ENCODE measurements at places on chromosomes 7 and 10.
A peak's percentile ranks its signal among the peaks of the same experiment; 100 is the strongest.

- no peak for DNase-seq
Measured at GRCh38 chr10:90784771-90785170, 73.1 kb downstream of the HTR7 start.

DNA sequence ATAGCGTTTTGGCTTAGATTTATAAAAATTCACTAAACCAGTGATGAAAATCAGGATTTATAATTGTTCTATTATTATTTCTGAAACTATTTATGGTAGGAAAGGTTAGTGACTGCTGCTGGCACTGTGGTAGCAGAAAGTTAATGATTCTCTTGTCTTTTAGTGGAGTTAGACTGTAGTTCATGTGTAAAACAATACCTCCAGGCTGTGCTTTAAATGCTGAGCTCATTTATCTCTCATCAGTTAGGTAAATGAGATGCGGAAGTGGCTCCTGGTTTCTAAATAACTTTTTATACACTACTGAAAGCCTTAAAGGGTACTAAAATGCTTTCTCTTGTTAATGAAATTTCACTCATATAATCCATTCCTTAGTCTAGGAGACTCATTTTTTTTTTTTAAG is 326.8 kb upstream of the POT1 start:
- DNase-seq: no peak

DNA sequence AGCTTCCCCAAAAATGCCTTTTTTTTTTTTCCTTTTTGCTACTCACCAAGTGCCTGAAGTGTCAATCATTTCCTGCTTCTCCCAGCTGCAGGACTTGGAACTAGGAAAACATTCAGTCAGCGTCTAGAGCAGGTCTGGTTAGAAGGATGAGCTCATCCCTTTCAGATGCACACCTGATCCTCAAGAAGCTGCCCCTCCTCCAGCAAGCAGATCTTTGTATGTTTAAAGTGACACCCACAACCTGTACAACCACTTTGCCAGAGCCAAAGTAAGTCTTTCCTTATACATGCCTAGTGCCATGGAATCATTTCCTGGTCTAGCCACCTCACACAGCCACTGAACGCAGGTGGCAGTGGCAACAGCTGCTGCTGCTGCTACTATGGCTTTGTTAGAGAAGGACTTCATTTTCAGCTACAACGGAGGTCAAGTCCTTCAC is 10.4 kb upstream of the USP54 start:
- peak; percentile 35 for DNase-seq

GRCh38 chr10:118369641-118370205 is 27.6 kb upstream of the FAM204A start:
- peak; percentile 2 for DNase-seq

DNA sequence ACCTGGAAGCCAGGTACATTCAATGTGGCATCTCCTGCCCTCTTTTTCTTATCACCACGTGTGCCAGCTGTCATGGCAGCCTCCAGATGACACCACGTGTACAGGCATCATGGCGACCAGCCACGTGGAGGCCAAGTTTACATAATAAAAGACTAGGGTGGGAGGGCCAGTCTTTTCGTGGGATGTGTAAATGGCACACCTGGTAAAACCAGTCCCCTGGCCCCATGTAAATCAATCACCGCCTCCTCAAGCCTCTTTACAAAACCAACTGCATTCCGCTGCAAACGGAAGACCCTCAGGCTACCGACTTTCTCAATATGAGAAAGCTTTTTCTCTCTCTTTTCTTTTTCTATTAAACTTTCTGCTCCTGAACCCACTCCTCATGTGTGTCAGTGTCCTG is 65.1 kb upstream of the PHF14 start:
- no peak for DNase-seq

- DNase-seq: no peak
Measured at GRCh38 chr10:4329225-4329624, 496.8 kb upstream of the AKR1E2 start.

DNA sequence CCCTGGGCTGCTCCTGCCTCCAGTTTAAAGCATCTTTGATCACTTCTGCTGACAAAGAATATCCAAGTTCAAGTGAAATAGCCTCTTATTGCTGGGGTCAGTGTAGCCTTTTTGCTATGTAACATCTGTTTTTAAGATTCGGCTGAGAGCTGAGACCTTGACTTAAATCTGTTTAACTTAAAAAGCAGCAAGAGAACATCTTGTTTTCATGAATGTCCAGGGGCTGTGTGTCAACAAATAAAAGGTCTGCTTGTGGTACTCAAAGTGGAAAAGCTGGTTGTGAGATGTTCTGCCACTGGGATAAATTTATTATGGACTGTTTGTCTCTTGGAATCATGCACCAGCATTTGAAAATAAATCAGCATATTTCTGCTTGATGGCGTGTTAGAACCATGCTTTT is 73.2 kb downstream of the CALD1 start:
- DNase-seq: no peak

DNA sequence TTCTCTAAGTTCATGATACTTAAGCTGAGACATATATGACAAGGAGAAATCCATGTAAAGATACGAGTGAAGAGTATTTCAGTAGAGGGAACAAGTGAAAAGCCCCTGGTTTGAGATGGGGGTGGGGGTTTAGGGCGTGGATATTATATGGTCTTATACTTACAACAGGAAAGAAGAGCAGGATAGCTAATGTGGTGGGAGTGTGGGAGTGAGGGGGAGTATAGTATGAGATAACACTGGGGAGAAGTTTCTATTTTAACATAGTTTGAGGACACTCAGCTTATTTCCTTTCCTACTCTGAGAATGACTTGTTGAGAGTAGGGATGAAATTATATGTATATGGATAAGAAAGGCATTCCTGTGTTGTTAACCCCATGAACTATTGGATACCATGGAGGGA is 36.5 kb downstream of the MCU start:
- no peak for DNase-seq

GRCh38 chr10:35352097-35352496 is 15.8 kb downstream of the CCNY start:
- no peak for DNase-seq

DNA sequence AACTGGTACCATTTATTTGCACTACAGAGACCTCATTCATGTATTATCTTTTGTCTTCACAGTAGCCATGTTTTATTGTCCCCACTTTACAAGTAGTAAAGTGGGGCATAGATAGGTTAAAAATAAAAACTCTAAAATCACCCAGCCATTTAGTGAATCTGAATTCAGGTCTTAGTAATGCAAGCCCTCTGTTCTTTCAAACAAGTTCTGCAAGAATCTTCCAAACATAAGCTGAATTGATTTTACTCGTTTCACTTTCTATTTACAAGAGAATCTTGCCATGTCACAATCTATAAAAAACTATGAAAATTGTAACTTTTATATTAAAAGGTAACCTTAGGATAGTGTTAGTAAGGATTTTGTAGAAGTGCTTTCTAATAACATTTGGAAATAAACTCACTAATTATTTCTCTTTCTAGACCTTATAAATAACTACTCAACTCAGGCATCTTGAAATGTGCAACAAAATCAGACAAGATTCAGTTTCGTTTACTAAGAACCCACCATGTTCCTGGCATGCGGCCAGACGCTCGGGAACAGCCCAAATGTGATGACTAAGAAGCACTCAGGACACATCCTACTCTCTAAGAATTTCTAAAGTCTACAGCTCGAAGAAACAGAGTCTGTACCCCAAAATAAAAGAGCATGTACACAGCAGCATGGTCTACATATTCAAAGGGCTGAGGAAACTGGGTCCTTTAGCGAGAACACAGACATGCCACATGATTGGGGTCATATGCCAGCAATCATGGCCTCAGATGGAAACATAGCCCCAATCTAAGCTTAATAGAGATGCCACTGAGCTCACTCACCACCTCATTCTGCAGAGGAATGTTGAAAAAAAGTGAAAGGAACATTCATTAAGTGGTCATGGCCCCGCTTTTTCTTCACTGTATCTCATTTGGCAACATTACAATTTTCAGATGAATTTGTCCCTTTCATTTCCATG is 167.6 kb downstream of the AMPH start:
- DNase-seq: peak; percentile 32

GRCh38 chr7:117489911-117490310 is 10.1 kb downstream of the CFTR start:
- no peak for DNase-seq

GRCh38 chr7:3446786-3447185 is 145.7 kb downstream of the SDK1 start:
- no peak for DNase-seq

DNA sequence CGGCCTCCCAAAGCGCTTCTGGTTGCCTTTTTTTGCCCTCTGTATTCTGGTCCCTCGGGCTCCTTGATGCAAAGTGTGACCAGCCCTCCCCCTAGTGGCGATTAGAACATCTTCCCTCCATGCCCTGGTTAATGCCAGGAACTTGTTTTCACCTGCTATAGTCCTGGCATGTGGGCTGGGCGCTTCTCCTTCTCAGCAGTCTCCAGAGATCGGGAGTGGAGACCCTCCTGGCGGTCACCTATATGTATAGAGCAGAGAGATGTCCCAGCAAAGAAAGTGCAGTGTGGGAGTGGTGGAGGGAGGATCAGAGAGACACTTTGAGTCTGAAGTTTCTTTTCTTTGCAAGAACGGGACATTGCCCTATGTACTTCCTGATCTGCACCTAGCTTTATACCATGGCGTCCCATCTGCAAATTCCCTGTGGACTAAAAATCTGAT is 264.1 kb downstream of the OTUD1 start:
- DNase-seq: peak; percentile 73
